ENCODE measurements at places on chromosomes 2 and 18.

DNA sequence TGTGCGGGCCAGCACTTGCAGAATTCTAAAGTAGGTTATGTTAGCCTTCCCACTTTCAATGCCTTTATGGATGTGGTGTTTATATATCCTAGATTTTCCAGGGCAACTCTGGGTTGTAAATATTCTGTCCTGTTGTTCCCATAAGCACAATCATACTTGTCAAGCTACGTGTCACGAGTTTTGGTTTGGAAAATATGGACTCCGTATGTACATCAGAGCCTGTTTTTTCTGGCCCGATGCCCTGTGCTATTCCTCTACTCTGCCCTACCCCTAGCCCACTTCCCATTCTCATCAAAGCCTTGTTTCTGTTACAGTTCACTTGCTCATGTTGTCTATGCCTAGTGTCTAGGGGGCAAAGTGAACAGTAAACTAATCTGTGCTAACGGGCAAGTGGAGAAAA is 27.0 kb upstream of the ZEB2 start:
- DNase-seq = no peak

DNA sequence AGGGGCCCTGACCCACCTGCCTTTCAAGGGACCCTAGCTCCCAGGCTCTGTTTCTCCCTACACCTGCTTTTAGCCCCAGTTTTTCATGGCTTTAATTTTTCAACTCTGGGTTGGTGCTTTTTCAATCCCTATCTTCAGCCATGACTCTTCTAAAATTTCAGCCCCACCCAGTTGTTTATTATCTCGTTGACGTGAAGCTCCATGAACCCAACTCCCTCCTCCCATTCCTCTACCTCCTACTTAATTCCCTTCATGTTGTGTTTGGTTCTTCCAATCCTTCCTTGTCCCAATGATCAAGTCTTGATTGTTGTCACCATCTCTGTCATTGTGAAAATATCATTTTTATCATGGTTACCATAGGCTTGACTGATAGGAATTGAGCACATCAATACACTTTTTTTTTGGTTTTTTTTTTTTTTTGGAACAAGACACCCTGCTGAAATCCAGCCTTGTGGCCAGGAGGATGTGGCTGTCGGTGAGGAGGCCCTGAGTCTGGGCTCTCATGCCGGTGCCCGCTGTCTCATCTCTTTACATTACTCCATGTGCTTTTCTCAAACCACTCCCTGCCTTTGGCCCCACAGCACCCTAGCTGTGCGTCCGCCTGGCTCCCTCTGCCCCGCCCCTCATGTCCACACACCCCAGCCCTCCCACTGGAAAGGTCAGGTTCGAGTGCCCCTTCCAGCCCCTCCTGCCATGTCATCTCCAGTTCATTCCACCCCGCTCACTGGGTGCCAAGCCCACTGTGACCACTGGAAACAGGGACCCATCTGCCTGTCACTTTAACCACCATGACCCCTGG is 39.3 kb downstream of the NAPG start:
- DNase-seq = no peak

GRCh38 chr2:190205657-190206056 is 114.0 kb downstream of the HIBCH start:
- no peak for DNase-seq

DNA sequence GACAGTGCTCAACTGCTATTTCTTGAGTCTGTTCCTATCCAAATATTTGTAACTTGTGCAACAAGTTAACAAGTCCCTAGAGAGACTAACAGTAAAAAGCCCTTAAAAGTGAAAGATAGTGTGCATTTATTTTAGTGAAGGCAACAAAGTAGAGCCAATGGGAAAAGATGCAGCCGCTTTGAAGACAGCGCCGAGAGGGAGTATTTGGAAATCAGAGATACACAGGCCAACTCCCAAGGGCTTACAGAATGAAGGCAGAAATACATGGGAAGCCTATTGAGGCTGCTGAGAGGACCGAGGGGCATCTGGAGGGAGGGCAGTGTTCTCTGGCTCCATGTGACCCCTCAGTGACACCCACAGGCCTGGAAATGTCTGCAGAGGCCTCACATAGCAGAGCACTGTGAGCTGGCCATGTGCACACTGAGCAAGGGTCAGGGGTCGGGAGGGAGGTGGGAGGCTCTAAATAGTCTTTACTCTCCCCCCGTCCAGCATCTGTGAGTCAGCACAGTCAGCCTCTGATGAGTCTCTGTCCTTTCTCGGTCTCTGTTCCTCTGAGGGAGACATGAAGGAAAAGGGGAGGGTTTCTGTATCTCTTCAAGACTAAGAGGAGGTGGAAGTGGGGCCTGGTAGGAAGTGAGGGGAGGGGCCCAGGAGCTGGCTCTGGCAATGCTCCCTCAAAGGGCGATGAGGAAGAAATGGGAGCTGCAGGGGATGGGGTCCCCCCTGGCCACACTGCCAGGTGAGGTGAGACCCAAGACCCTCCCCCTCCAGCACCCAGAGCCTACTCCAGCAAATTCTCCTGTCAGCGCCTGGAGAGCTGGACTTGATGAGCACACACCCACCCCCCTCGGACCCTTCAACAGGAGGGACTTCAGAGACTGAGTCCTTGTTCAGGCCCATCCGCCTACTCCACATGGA is 133.6 kb downstream of the SP3 start:
- no peak for DNase-seq

GRCh38 chr18:62450546-62451410 is 72.0 kb upstream of the ZCCHC2 start:
- peak; percentile 14 for DNase-seq

- no peak for DNase-seq
Observed at GRCh38 chr18:62721839-62722795, 6.8 kb downstream of the PHLPP1 start.

DNA sequence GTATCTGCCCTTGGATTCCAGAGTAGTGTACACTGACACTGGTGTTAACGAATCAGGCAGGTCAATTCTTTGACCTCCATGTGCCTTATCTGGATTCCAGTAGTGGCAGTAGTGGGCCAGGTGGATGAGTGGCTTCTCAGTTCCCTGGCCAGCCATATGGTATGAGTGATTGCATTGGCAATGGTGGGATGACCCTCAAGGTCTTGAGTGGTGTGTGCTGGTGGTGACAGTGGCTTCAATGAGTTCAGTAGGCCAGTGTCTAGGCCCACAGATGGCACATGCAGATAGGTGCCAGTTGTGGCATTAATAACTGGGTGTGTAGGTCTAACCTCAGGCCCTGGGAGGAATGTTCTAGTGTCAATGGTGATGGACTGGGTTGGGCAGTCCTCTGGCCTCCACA is 674.1 kb upstream of the NXPH2 start:
- no peak for DNase-seq
